CD4-positive, alpha-beta T cell treated with Interleukin-2 at 100 ng/mL for 4 hours (primary cell): ENCODE measurements at places on chromosomes 2 and 18.

GRCh38 chr2:138771534-138771933 is 8.7 kb downstream of the NXPH2 start:
- DNase-seq: no peak

DNA sequence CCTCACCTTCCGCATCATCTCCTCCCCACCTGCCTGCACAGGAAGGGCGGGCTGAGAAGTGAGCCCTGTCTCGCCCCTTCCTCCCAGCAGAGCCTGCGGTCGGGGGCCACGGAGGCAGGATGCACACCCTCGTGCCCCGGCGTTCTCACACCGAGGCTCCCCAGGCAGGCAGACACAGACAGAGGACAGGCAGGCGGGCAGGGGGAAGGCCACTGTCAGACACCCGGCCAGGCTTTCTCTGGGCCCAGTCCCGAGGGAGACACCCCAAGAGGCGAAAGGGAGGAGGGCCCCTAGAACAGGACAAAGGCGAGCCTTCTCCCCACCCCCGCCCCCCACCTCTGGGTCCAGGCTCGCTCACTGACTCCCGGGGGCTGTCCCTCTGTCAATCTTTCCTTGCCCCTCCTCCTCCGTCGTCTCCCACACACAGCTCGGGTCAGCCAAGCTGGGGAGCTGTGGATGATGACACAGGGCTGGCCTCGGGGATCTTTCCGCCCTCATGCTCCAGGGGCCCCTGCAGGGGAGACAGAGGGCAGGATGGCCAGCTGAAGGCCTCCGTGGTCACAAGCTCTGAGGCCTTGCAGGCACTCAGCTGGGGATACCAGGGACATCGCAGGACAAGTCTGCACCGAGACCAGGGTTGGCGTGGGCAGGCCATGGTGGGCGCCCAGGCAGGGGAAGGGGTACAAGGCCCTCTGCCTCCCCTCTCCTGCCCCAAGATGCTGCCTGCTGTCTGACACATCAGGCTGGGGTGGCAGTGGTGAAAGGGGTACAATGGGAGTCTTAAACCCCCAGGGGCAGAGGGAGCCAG is 24.9 kb downstream of the BIN1 start:
- DNase-seq: peak; percentile 82

DNA sequence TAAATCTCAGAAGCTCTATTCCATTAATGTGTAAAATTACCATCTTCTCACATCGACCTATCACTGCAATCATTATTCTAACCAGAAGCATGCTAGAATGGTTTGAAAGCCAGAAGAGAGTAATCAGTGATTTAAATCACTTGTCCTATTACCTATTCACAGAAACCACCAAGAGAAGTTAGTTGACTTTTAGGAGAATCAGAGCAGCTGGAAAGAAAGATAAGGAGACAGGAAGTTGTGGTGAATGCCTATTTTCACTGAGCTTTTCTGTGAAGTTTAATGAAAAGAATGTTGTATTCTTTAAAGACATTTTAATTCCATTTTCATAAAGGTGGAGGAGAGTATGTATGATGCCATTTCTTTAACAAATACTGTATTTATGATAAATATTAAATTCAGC is 352.6 kb upstream of the CRIM1 start:
- DNase-seq: no peak

DNA sequence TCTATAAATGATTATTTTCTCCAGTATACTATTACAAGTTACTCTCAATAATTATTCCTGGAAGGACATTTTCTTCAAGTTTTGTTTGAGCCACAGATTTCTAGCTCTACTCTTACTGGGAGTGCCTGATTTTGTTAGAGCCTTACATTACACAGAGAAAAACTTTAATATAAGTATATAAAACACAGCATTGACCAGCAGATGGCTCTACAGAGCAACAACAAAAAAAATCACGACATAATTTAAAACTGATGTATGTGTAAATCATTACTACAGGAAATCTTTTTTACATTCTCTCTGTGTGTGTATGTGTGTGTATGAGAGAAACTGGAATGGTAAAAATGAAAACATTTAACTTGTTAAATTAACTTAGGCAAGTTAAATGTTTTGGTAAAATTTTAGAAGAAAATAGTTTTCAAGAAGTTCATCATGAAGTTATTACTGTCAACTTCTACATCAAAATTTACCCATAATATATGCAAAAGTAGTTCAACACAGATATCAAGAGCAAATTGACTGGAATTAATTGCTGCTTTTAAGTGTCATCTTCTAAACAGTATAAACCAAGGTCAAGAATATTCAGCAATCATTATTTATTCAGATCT is 103.3 kb downstream of the MDH1 start:
- peak; percentile 58 for DNase-seq

DNA sequence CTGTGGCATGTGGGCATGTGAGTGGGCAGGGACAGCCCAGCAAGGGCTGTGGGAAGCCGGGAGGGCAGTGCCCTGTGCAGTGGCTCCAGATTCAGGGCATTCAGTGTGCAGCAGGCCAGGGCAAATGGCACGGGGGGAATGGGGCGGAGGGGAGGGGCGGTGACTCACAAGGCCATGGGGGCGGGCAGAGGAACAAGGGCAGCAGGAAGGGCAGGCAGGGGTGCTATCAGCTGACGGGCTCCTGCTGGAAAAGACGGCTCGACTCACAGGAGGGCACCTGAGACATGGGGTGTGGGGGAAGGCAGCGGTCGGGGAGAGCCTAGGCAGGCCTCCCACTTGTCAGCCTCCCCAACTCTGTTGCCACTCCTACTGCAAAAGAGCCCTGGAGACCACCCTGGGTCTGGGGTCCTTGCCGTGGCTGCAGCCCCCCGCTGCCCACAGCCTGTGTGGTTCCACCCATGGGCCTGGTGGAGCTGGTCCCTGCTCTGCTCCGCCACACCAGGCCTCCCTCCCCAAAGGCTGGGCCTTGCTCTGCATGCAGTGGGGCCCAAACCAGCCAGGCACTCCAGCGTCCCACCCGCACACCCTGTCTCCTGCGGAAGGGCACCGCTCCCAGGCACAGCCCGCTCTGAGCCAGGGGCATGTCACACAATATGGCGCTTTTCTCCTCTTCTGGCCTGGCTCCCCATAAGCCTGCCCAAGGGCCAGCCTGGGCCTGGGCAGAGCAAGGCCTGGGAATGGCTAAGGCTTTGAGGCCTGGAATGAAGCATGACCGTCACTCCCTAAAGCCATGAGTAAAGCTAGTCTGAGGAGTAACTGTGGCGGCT is 25.9 kb downstream of the HS6ST1 start:
- no peak for DNase-seq

DNA sequence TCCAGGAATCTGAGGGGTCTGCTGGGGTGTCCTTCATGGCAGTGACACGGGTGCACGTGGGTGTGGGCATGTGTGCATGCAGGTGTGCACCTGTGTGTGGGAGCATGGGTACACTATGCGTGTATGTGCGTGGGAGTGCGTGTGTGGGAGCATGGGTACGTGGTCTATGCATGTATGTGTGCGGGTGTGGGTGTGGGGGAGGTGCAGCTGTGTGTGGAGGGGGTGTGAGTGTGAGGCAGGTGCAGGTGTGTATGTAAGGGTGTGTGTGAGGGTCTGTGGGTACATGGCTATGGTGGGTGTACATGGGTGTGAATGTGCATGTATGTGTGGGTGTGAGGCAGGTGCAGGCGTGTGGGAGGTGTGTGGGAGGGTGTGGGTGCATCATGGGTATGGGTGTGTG is 36.3 kb downstream of the EIPR1 start:
- DNase-seq: no peak

DNA sequence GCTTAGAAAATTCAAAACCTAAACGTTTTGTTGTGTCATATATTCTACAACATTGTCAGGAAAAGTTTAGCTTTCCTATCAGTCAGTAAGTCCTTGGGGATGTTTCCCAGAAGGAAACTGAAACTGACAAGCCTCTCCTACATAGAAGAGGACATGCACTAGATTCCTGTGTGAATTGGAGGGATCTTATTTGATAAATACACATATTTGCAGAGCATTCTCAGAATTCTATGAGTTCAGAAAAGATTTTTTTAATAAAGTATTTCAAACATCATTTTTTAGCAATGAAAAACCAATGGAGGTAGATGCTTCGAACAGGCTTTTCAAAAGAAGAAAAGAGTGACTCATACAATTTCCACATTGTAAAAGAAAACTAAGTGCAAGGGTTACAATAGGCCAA is 1706.7 kb downstream of the SUCLG1 start:
- DNase-seq: no peak

GRCh38 chr2:236254001-236254400 is 10.2 kb downstream of the ASB18 start:
- DNase-seq: no peak

GRCh38 chr2:228798458-228799207 is 472.5 kb downstream of the PID1 start:
- DNase-seq: no peak

DNA sequence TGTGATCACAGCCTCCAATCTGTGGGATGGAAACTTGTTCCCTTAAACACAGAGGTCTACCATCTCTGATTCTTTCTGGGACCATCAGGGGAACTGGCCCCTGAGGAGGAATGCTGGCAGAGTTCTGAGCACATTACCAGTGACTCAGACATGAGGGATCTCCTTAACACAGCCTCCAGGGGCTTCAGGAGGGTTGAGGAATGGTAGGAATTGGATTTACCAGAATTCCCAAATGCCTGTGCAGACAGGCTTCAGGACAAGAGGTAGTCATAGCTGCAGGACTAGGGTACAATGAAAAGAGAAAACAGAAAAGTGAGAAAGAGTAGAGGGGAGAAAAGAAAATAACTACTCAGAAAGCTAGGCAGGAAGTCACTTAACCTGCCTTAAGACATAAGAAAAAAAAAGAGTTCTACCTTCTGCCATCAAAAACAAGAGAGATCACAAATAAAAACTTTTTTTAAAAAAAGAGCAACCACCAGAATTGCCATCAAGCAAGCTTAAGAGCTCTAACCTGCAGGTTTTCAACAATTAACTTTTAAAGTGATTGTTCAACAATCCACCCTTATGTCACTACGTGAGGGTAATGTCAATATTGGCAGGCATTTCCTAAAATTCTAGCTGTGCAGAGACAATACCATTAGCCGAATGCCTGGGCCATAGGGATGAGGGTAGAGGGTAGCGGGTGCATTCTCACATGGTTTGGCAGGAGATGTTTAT is 524.4 kb downstream of the BCL11A start:
- DNase-seq: no peak

- DNase-seq: no peak
These were observed 18.1 kb downstream of the CCNT2 start for GRCh38 chr2:134936691-134937090.

DNA sequence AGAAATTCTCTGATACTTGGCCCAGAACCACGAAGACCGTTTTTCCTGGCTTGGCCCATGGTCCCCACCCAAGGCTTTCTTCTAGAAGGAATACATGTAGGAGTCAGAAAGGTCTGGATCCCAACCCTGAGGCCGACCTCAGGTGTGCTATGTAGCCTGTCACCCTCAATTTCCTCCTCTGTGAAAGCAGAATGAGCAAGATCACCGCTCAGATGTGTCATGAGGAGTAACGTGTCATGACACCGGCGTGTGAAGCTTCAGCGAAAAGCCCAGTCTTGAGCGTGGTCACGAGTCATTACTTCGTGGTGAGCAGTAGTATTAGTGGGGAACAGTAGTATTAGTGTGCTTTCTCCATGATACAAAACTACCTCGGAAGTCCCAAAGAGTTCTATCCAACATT is 103.4 kb downstream of the ALPK2 start:
- DNase-seq: no peak

DNA sequence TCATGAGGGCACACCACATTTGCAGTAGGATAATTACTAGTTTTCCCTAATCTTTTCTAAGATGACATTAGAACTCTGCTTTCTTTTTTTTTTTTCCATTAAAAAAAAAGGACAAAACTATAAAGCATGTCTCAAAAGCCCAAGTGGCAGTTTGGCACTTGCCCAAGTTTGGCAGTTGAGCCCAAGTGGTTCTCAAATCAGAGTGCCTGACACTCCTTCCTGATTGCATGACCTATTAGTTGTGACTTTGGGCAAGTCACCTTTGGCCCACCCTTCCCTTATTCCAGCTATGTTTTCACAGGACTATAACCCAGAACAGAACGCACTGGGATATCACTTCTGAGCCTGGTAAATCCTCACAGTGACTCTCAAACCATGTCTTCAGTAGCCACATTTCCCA is 273.0 kb downstream of the CCDC85A start:
- DNase-seq: no peak

- no peak for DNase-seq
These were observed 57.2 kb upstream of the GATA6 start for GRCh38 chr18:22112215-22112614.

DNA sequence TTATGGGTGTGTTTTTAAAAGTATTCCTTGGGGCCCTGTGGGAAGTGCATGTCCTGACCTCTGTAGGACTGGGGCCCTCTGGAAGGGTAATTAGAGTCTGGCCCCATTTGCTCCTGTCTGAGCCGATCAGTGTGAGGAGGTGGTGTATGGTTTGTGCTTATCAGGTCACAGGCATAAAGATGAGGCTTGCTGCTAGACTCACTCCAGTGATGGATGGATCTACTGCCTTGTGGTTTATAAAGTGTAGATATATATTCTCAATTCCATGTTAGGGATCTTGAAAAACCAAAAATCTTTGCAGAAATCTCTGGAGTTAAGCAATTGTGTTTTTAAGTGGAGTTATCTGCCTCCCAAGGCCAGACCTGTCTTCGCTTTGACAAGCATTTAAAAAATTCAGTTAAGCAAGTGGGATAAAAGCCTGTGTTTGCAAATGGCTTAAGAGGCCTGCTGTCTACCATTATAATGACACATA is 182.4 kb downstream of the PTPRM start:
- no peak for DNase-seq

GRCh38 chr2:184597571-184597991 is 748 bp upstream of the ZNF804A start:
- DNase-seq: no peak

GRCh38 chr2:210586381-210586780 is 30.0 kb downstream of the CPS1 start:
- no peak for DNase-seq

GRCh38 chr18:58298251-58299134 is 254.5 kb downstream of the NEDD4L start:
- no peak for DNase-seq

GRCh38 chr2:236352761-236353593 is 88.8 kb upstream of the ASB18 start:
- peak; percentile 54 for DNase-seq

DNA sequence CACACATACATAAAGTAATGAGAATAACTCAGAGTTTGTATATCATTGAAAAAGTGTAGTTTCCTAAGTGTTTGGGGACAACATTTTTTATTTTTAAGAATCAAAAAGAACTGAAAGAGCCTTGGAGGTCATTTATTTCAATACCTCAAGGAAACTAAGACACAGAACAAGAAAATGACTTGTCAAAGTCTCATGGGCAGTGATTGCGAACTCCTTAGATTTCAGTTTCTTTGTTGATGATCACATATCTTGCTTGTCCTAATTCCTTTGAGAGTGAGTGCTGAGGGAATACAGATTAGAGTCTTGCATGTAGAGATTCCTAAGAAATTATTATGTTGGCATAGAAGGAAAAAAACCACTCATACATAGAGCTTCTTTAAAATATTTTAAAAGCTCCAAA is 243.8 kb downstream of the CAMKMT start:
- DNase-seq: no peak
